A549 treated with GW870086 at 1 μM for 4 hours (cell line): ENCODE measurements at places on chromosomes 4 and X. TPM values are rescaled to one million over a fixed set of nuclear protein-coding genes. Genes with fewer than 3 reads are reported as not detected.

The SMC1A gene
- 42.7 to 59.0 TPM (median 49.4 TPM) in 5 replicates for total RNA-seq

The EDA gene
- 0.40 to 0.62 TPM (median 0.41 TPM) in 5 replicates for total RNA-seq

The COX7B2 gene
- total RNA-seq, result not detected in 5 replicates

The SHROOM2 gene
- 0.45 to 0.63 TPM (median 0.48 TPM) in 5 replicates for total RNA-seq

The MAGEA2 gene
- 0.16 to 0.24 TPM in 2 of 5 replicates, not detected in the others for total RNA-seq

The LEF1 gene
- total RNA-seq, result 0.14 TPM in 1 of 5 replicates, not detected in the others

The TBC1D8B gene
- total RNA-seq, result 0.88 to 1.6 TPM (median 1.3 TPM) in 5 replicates

The PLXNA3 gene
- 10.8 to 15.6 TPM (median 11.8 TPM) in 5 replicates for total RNA-seq

The FAM47E gene
- 0.09 to 0.32 TPM (median 0.22 TPM) in 4 of 5 replicates, not detected in the other for total RNA-seq

The MTMR8 gene
- 0.46 to 0.80 TPM (median 0.53 TPM) in 5 replicates for total RNA-seq

The DCHS2 gene
- total RNA-seq, result 0.03 TPM in 1 of 5 replicates, not detected in the others

The SOWAHB gene
- total RNA-seq, result not detected in 5 replicates

The SAT1 gene
- 345 to 477 TPM (median 435 TPM) in 5 replicates for total RNA-seq

The MBNL3 gene
- total RNA-seq, result 0.01 TPM in 1 of 5 replicates, not detected in the others

The KLHL4 gene
- 5.6 to 7.4 TPM (median 7.0 TPM) in 5 replicates for total RNA-seq

The METAP1 gene
- 49.2 to 55.9 TPM (median 52.4 TPM) in 5 replicates for total RNA-seq

The MGARP gene
- total RNA-seq, result 0.34 to 0.70 TPM (median 0.57 TPM) in 5 replicates

The MORF4L2 gene
- total RNA-seq, result 434 to 1,158 TPM (median 523 TPM) in 5 replicates

The ADH1A gene
- not detected in 5 replicates for total RNA-seq

The REPS2 gene
- total RNA-seq, result 0.57 to 1.0 TPM (median 0.73 TPM) in 5 replicates

The PLAC1 gene
- total RNA-seq, result 0.64 to 0.97 TPM (median 0.74 TPM) in 4 of 5 replicates, not detected in the other

The CCDC158 gene
- not detected in 5 replicates for total RNA-seq

The TRIM60 gene
- not detected in 5 replicates for total RNA-seq

The F11 gene
- total RNA-seq, result not detected in 5 replicates

The KIAA1210 gene
- not detected in 5 replicates for total RNA-seq

The HS3ST1 gene
- 0.57 to 1.2 TPM (median 0.90 TPM) in 5 replicates for total RNA-seq

The HOPX gene
- not detected in 5 replicates for total RNA-seq

The CLGN gene
- 4.2 to 6.1 TPM (median 5.2 TPM) in 5 replicates for total RNA-seq
